Stimulated activated CD4-positive, alpha-beta T cell treated with anti-CD3 and anti-CD28 coated beads, TNF-alpha, amount 100 ng/mL, for 24 hours (primary cell): ENCODE measurements at places on chromosomes 1 and 21.
A peak's percentile ranks its signal among the peaks of the same experiment; 100 is the strongest.

GRCh38 chr1:27517907-27518718 is 28.1 kb upstream of the WASF2 start:
- DNase-seq: no peak

DNA sequence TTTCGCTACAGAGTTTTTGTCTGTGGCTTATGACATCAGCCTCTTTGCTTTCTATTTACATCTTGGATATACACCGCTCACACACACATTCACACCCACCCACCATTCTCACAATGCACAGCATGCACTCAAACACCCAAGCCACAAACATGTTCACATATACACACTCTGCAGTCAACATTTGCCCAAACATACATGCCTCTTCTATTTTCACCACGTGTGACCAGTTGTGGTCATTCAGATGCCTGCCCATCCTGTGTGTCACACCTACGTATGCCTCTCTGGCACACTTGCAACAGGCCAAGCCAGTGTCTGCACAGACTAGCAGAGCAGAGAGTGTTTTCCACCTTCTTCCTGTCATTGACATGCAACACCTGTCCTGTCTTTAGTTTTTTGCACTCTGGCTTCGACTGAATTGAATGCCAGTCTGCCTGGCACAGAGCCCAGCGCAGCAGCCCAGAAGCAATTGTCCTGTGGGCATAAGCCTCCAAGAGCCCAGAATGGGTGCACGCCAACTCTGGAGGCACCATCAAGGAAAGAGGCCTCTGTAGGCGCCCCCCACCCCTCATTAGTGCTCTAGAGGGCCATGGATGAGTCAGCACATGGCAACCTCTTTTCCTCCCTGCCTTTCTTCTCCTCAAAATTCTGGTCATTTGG is 37.7 kb upstream of the LRRN2 start:
- DNase-seq: no peak

- no peak for DNase-seq
Observed at GRCh38 chr1:77383236-77383635, 101.4 kb downstream of the AK5 start.

- DNase-seq: no peak
Observed at GRCh38 chr1:51907079-51907702, 28.7 kb upstream of the NRDC start.

DNA sequence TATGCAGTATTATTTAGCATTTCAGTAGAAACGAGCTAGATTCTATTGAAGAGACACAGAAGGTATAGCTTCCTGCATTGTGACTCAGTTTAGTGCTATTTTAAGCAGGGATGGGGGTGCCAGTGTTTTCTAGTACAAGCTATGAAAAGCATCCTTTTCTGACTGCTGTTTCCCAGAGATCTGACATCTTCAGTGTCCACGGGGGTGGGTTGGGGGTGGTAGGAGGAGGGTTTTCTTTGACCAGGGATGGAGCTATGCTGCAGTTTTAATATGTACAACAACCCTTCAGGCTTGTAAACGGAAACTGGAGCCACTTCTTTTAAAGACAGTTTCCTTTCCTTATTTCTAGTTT is 2.7 kb upstream of the NEGR1 start:
- no peak for DNase-seq

DNA sequence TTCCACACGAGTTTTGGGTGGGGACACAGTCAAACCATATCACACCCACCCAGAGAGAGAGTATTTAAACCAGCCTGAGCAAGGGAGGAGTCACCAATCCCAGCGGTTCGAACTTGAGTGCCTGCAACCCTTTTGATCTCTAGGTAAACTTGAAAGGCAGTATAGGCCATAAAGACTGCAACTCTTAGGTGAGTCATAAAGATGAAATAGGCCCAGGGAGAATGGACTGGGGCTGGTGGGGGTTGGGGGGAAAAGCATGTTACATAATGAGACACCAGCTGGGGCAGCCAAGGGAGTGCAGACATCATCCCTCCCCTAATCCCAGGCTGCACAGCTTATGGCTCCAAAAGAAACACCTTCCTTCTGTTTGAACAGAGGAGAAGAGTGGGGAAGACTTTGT is 99.8 kb upstream of the LHX8 start:
- no peak for DNase-seq

GRCh38 chr1:54498383-54499096 is 49.5 kb upstream of the ACOT11 start:
- DNase-seq: no peak

GRCh38 chr1:226425431-226426031 is 17.6 kb upstream of the PARP1 start:
- no peak for DNase-seq

- no peak for DNase-seq
Observed at GRCh38 chr1:19809044-19809750, 5.9 kb downstream of the RNF186 start.

DNA sequence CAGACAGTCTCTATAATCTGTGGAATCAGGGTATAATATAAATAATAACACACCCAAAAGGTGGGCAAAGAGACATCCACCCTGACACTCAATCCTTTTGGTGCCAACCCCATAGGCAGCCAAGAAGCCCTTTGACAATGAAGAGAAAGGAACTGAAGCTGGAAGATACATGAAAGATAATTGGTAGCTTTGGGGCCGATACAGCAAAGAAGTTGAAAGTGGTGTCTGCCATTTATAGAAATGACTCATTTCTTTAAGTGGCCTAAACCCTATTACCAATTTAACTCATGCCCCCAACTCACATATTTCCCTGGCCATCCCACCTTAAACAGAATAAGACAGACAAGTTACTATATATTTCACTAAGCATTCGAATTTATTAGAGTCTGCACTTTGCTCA is 167.0 kb downstream of the ZC3H11B start:
- DNase-seq: no peak

DNA sequence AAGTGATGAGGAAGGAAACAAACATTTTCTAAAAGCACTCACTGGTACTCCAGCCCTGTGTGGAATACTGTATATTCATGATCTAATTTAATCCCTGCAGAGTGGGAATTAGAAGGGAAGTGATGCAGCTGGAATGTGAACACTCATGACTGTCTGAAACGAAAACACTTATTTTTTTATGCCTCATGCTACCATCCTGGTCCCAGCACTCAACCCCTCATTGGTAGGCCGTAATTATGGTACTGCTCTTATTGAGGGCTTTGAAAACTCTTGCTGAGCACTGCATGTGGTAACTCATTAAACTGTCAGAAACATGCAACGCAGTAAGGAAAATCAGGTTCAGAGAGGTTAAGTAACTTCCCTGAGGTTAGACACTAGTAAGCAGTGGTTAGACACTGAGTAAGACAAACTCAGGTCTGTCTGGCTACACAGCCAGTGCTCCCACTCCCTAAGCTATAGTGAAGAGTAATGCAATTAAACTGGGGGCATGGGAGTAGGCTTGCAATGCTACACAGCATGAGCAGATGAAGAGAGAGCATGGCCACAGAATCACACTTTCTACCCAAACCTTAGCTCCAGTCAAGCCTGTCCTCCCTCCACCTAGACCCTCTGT is 17.3 kb upstream of the TNFSF4 start:
- DNase-seq: no peak

- no peak for DNase-seq
Observed at GRCh38 chr1:167737169-167737568, 15.4 kb downstream of the MPZL1 start.

- no peak for DNase-seq
Observed at GRCh38 chr21:37193676-37194075, 73.5 kb downstream of the VPS26C start.

GRCh38 chr1:151048645-151049032 is 1.1 kb downstream of the C1orf56 start:
- no peak for DNase-seq

- DNase-seq: no peak
Observed at GRCh38 chr21:32209580-32209979, 69.3 kb downstream of the MIS18A start.

GRCh38 chr1:45929257-45929687 is 125.9 kb downstream of the MAST2 start:
- no peak for DNase-seq

- DNase-seq: peak; percentile 32
Observed at GRCh38 chr1:111471012-111471411, 2.8 kb upstream of the C1orf162 start.

DNA sequence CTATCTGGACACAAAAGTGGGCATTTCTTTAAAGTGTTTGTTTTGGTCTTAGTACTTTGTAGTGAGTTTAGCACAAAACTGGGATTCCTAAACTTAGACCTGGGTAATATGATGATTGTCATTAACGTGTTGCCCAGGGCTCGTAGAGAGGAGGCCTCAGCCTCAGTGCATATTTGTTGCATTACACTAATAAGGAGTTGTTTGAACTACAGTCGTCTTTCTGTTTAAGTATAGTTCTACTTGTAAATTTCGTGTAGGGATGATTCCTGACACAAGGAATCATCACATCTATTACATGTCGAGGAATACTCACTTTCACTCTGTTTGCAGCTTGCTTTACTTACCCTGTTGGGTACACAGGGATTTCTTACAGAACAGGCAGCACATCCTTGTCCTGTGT is 85.0 kb downstream of the PRDM2 start:
- no peak for DNase-seq

DNA sequence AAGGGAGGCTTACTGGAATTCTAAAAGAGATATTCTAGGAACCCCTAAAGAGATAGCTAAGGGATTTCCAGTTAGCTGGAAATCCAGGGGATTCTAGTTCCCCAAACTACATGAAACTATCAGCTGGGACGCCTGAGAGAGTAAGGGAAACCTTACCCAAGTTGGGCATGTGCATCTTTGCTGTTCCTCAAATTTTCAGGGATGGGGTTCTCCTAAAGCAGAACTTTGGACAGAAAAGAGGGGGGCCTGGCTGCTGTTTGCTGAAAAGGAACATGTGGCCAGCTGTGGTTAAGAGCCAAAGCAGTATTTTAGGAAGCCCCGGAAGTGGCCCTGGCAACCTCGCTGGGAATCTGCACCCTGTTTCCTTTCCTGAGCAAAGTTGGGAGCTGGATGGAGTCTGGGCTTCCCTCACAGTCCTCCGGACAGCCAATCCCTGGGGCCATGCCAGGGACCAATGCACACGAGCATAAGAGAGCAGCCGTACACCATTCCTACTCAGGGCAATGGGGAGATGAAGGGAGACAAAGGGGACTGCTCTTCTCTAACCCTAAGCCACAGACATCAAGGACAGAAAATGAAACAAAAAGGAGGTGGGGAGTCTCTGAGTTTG is 154.3 kb downstream of the PLXNA2 start:
- DNase-seq: no peak

DNA sequence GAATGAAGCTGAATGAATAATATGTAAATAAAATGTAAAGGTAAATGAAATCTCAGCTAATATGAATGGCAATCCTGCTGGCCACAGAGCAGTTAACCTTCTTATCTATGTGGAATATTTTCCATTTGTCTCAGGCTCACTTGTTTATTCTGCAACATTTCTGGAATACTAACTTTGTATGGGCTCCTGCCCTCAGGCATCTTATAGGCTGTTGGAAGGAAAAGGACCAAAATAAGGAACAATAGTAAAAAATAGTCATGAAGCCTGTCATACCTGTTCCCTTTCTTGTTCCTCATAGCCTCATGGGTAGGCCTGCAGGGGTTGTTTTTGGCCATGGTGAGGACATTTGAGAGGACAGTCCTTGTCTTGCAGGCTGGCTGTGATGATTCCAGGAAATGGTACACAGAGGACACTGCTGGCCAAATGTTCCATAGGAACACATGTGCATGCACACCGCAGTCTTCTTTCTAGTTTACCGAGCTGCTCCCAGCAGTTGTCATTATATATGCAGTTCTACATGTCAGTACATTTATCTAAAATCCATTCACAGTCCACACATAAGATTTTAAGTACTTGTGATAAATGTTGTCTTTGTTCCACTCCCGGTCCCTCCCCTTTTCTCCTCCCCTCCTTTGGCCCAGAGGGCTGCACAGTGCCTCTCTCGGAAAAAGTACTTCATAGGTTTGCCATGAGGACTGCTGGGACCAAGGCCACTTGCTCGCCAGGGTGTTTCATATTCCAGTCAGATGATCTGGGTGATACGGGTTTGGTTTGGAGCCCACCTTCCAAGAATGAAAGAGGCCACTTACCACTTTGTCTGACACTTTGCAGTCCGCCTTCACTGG is 15.2 kb upstream of the KCNQ4 start:
- no peak for DNase-seq

DNA sequence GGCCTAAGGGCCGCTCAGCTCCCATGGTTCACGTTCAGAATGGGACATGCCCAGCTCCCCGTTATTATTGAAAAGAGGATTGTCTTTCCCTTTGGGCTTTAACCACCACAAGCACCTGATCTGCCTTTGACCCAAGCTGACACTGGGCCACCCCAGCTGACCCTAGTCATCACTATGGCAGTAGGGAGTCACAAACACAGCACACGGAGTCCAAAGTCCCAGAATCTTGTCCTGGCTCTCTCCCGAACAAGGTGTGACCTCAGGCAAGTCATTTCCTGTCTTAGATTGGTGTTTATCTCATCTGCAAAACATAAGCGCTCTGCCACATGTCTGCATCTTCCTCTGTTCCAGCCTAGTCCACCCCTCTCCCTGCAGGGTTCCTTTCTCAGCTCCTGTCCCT is 31.5 kb downstream of the IGFN1 start:
- no peak for DNase-seq

GRCh38 chr1:51600529-51600928 is 16.4 kb upstream of the OSBPL9 start:
- no peak for DNase-seq

DNA sequence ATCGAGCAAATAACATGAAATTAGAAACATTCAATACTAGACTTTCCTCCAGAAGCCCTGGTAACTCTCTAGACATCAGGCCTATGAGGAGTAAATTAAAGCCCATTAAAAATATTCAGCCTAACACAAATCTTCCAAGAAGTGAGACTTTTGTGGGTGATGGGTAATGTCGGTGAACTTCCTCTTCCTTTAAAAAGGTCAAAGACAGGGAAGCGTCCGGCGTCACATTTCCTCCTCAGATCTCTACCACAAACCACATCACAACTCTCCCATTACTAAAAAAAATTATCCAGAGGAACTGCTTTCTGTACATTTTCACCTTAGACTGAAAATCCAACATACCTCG is 1.4 kb downstream of the EIF4G3 start:
- DNase-seq: no peak

DNA sequence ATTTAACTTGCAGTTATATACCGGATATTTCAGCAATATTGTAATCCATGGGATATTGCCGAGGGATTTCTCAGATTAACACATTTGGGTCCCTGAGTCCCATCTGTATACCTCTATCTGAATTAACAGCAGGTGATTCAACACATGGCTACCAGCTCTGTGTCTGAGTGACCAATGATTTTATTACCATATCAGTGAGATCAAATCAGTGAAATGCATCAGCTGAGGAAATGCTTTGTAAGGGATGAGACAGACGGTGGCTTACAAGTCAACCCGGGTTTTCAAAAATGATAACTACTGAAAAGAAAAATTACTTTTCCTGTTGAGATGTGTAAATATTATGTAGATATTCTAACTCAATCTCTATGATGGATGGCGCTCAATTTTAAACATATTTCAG is 504.1 kb upstream of the PKN2 start:
- DNase-seq: no peak

- no peak for DNase-seq
Observed at GRCh38 chr1:18783705-18784481, 75.6 kb downstream of the TAS1R2 start.

- no peak for DNase-seq
Observed at GRCh38 chr1:52641307-52641706, 8.3 kb downstream of the SHISAL2A start.

- DNase-seq: no peak
Observed at GRCh38 chr21:46064870-46065214, 33.1 kb upstream of the COL6A2 start.
